ENCODE measurements at places on chromosomes 1 and 21.
A peak's percentile ranks its signal among the peaks of the same experiment; 100 is the strongest.

- no peak for DNase-seq
Measured at GRCh38 chr1:220825819-220826551, 39.3 kb downstream of the MTARC1 start.

- no peak for DNase-seq
Measured at GRCh38 chr1:2966449-2967328, 54.6 kb upstream of the ACTRT2 start.

GRCh38 chr1:200626853-200627534 is 6.4 kb upstream of the KIF14 start:
- DNase-seq, result no peak

DNA sequence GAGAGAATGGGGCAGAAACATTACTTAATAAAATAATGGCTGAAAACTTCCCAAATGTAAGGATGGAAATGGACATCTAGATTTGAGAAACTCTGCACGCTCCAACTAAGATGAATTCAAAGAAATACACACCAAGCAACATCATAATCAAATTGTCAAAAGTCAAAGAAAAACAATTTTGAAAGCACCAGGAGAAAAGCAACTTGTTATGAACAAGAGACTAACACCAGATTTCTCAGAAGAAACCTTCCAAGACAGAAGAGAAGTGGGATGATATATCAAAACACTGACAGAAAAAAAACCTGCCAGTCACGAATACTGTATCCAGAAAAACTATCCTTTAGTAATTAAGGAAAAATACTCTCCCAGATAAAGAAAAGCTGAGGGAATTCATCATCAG is 208.6 kb upstream of the SAMSN1 start:
- no peak for DNase-seq

DNA sequence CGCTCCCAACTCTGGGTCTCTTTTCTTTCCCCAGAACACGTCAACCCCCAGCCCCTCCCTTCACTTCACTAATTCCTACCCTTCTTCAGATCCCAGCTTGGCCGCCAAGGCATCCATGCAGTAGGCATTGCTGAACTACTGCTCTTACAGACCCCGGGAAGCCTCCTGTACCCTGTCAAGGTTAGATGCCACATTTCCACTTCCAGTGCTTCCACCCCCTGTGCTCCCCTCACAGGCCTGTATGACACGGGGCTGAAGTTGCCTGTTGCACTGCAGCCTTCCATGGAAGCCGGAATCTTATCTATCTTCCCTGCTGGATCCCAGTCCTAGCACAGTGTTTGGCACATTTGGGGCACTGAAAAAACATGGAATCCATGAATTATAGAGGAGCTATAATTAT is 99.0 kb upstream of the SOD1 start:
- DNase-seq, result no peak

DNA sequence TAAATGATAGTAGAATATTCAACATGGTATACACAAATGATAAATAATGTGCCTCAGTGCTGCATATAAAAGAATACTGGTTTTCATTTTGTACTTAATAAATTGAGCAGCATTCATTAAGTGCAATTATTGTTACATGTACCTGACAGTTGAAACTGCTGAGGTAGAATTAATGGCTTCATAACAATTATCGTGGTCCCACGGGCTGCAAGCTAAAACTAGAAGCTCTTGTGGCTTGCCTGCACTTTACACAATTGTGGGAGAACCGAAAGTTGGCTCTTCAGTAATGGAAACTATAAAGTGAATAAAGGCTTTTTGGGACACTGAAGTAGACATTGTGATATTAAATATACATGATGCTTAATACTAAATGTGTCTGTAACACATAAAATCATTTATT is 23.2 kb downstream of the INSL5 start:
- DNase-seq, result no peak

DNA sequence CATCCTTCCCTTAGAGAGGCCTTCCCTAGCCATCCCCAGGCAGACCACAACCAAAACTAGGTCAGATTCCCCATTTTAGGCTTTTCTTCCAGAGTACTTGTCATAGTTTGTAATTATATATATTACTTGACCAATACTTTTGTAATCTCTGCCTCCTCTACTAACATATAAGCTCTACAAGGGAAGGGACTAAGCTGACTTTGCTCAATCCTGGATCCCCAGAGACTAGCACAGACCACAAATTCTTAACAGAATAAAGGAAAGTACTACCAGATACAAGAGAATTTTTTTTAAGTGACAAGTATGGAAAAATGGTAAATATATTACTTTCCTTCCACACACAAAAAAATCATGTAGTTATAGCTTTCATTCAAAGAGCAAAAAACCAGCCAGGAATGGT is 2.0 kb downstream of the ZMYM6 start:
- no peak for DNase-seq

- no peak for DNase-seq
Measured at GRCh38 chr1:26761217-26761616, 26.5 kb upstream of the PIGV start.

GRCh38 chr1:153245466-153245865 is 14.0 kb upstream of the LORICRIN start:
- no peak for DNase-seq

GRCh38 chr1:119613769-119614720 is 34.0 kb downstream of the ZNF697 start:
- no peak for DNase-seq

DNA sequence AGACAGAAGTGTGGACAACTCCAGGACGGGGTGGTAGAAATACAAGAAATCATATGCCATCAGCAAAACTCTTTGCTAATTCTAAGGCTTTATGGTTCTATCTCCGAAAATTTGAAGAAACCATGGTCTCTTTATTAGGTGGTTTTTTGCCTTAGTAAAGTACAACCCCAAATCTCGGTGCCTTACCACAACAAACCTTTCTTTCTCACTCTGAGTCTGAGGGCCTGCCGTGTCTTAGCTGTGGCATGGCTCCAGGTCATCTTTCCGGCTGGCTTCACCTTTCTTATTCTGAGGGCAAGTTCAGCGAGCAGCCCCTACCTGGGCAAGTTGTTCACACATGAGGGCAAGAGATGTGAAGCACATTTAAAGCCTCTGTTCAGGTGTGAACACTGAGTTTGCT is 280.6 kb downstream of the TTLL7 start:
- no peak for DNase-seq

DNA sequence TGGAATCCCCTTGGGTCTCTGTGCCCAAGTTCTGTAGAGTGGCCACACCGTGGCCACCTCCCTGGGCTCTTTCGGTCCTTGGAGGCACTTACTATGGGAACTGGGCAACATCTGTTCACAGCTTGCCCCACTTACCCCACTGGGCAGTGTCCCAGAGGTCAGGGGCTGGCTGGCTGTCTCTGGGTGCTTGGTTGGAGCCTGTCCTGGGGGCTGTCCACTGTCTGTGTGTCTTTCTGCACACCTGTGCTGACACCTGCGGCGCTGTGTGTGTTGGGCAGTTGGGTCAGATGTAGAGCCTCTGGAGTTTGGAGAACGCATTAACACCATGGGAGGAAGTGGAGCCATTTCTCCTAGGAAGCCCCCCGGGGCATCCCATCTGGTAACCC is 1.3 kb upstream of the TMEM54 start:
- no peak for DNase-seq

DNA sequence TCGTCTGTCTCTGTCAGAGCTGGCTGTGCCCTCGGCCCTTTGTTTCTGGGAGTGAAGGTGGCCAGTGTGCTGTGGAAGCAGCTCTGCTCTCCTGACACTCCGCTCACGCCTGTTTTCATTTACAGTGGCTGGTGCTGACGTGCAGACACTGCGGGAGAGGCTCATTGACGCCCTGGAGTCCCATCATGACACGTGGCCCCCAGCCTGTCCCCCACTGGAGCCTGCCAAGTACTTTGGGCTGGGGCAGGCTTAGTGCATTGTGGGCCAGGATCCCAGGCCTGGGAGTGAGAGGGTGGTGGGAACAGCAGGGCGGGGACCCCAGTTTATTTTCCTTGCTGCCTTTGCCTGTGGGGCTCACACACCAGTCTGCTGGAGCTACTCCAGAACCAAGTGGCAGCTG is 21.1 kb downstream of the QSOX1 start:
- DNase-seq, result no peak

- no peak for DNase-seq
Measured at GRCh38 chr1:214901718-214902117, 180.8 kb upstream of the KCNK2 start.

DNA sequence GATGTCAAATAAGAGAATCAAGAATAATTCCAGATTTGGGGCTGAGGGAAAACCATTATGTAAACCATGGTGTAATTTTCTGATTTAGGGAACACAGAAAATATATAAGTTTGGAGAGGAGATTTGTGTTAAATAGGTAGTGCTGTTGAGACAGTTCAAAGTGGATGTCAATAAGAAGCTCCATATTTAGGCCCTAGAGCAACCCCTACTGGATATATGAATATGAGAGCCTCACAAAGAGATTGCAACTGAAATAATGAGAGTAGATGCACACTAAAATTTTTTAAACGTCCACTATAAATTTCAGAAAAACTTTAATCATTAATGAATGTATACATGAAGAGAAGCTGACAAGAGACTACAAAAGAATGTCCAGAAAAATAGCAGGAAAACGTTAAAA is 1447.8 kb upstream of the PRMT6 start:
- no peak for DNase-seq

DNA sequence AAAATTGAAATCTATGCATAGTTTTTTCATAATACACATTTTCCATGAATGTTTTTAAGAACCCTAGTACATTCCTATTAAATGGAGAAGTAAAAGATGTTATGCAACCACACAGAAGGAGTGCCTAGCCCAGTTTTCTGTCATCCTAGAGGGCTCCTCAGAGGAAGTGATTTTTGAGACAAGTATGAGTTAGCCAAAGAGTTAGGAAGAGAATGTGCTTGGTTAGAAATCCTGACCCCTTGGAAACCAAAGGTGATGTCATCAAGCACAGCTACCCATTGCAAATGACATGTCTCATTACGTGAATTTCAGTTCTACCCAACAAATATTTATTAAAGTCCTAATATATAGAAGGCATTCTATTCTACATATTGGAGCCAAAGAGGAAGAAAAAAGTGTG is 88.9 kb upstream of the TNFSF4 start:
- DNase-seq, result no peak

GRCh38 chr1:223146745-223147144 is 3.7 kb upstream of the TLR5 start:
- no peak for DNase-seq

- DNase-seq, result no peak
Measured at GRCh38 chr1:97780884-97781283, 139.9 kb downstream of the DPYD start.

DNA sequence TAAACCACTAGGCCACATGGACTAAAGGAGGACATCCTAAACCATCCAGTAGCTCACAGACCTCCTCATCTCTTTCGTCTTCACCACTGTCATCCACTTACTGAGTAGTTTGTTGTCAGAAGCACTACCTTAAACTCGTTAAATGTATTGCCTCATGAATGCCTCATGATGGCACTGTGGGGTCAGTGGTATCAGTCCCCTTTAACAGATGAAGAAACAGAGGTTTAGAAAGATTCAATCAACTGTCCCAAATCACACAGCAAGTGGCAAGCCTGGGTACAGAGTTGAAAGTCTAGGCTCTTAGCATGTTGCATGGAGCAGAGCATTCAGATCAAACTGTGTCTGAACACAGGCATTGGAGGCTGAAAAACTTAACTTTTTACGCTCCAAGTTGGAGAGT is 183.6 kb upstream of the KIAA0040 start:
- DNase-seq, result peak; percentile 8

GRCh38 chr1:203511513-203511912 is 17.6 kb downstream of the OPTC start:
- DNase-seq, result no peak

DNA sequence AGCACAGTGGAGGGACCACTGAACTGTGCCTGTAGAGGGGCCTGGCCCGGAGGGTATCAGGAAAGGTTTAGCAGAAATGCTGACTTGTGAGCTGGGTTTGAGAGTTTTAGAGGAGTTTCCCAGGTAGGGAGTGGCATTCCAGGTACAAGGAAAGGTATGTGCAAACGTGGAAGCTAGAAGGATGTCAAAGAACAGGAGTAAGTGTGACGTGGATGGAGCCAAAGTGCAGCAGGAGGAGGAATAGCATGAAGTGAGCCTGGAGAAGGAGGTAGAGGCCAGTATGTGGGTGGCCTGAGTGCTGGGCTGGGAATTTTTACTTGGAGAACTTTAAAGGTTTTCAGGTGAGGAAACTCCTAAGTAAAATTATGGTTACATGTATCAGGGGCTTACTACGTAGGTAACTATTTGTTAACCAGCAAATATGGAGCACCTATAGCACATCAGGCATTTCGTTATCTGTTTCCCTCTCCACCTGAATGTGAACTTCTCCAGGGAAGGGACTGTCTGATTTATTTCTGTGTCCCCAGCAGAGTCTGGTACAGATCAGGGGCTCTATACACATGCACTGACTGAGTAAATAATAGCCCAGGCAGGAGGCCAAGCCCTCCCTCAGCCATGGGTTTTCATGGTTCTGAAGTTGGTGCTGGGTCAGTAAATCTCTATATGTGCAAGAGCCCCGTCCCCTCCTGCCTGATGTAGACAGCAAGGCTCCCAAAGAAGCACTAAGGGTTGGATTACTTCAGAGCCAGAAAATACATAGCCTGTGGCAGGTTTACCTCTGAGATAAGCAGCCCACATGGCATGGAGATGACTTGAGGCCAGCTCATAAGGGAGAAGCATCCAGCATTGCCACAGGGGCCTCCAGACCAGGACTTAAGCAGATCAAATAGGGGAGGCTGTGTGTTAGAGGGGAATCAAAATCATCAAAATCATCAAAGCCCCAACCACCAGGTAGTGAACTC is 43.4 kb downstream of the CDCP2 start:
- no peak for DNase-seq

DNA sequence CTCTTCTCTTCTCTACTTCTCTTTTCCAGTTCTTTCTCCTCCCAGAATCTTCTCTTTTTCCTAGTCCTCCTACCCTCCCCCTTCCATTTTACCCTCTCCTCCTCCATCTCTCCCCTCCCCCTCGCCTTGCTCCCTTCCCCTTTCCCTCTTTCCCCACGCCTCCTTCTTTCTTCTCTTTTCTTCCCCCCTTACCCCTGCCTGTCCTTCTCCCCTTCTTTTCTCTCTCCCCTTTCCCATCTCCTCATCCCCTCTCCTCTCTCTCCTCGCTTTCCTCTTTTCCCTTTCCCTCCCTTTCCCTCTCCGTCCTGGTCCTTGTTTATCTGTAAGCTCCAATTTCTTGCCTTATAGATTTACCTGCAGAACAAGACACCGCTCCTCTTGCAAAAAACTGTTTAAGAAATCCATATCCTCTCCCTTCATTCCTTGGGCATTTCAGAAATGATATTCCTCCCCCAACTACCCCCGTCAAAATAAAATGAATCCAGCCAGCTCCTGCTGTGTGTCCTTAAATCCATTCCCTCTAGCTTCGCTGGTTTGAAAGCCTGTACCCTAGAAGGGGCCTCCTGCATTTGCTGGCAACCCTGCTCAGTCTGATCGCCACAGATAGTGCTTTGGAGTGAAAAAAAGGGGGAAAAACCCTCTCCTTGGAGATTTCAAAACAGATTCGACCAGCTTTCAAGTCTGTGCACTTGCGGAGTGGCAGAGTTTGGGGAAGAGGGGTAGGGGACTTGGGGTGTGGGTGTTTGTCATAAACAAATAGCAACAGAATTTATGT is 89.4 kb downstream of the PAPPA2 start:
- no peak for DNase-seq

All from CD4-positive, CD25-positive, alpha-beta regulatory T cell (primary cell).